Naive B cell (primary cell): ENCODE measurements at places on chromosomes 16 and 17. TPM values are rescaled to one million over a fixed set of nuclear protein-coding genes. Genes with fewer than 3 reads are reported as not detected.

- DNase-seq, result no peak
- H3K27me3 ChIP-seq, result no peaks in the 10 kb centered on the region
- H3K4me1 ChIP-seq, result peaks cover 55% of the 10 kb centered on the region
- H3K36me3 ChIP-seq, result no peaks in the 10 kb centered on the region
These were observed 29.8 kb upstream of the ACSF3 start for GRCh38 chr16:89063768-89064320.

DNA sequence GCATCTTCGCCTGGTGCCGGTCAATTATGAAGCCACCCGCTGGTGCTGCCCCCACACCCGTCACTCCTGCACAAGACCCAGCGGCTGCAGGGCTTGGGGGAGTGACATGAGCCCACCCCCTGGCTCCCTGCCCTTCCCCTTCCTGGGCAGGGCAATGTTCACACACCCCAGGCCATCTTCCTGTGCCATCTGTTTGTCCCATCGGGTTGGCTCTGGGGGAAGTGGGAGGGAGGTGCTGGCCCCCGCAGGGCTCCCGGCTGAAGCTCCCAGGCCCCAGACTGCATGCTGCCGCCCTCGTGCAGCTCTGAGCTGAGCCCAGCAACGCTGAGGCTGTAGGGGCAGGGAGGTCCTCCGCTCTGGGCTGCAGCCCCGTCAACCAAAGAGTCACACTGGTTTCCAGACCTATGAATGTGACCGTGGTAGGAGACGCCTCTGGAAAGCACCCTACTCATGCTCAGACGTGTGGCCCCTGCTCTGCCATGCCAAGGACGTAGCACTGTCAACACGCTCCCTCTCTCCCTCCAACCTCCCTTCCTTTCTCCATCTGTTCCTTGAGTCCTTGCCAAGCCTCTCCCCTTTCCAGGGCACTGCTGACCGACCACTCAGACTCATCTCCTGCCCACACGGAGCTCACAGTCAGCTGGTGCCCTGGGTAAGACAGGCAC is 140.4 kb downstream of the ENGASE start:
- H3K27me3 ChIP-seq, result peaks cover 80% of the 10 kb centered on the region
- no peaks in the 10 kb centered on the region for H3K4me1 ChIP-seq
- H3K36me3 ChIP-seq, result no peaks in the 10 kb centered on the region
- no peak for DNase-seq

DNA sequence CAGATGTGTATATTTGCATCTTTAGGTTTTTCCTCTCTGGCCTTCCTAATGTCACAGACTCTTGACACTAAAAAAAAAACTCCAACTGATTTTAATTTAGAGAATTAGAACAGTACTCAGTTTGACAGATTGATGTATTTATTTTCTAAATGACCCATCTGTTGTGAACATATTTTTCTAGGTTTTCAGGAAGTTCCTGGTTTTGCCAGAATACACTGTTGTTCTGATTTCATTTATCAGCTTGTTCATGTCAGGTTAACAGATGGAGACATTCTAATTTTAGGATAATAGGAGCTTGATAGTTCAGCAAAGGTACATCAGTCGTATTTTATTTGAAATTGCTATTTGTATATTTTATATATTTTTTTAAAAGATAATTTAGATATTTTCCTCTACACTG is 133.4 kb downstream of the TANC2 start:
- no peaks in the 10 kb centered on the region for H3K27me3 ChIP-seq
- peaks cover 8% of the 10 kb centered on the region for H3K4me1 ChIP-seq
- H3K36me3 ChIP-seq, result no peaks in the 10 kb centered on the region
- no peak for DNase-seq

DNA sequence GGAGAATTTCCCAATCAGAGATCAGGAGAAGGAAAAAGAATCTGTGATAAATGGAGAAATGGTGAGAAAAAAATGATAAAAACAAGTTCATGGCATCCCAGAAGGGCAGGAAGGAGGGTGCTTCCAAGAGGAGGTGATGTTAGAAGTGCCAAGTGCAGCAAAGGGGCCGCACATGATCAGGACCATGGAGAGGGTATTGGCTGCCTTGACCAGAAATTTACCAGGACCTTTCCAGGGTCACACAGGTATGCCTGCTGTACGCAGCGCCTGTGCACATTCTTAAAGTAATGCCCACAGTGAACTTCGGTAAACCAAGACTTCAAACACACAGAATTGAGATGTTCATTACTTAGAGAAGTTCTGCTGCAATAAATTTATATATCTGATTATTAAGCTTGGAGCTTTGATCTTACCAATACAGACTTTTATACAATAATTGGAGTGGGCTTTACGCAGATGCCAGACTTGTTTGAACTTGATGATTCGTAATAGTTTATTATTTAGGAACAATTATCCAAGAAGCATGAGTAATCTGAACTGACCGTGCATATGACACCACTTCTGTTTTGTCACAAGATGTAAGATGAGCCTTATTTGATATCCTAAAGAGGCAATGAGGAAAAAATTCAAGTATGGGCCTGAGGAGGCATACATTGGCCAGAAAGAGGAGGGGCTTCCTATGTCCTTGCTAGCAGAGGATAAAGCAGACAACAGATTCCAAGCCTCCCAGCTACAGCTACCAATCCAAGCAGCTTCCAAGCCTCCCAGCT is 2.2 kb upstream of the KRT33A start:
- peaks cover 4% of the 10 kb centered on the region for H3K36me3 ChIP-seq
- DNase-seq, result no peak
- no peak overlapping the region for H3K27ac ChIP-seq
- H3K27me3 ChIP-seq, result peaks cover 50% of the 10 kb centered on the region
- H3K4me3 ChIP-seq, result no peak overlapping the region

GRCh38 chr16:83651871-83652270 is 155.9 kb upstream of the HSBP1 start:
- no peaks in the 10 kb centered on the region for H3K36me3 ChIP-seq
- no peak overlapping the region for H3K4me3 ChIP-seq
- H3K4me1 ChIP-seq, result no peaks in the 10 kb centered on the region
- peaks cover 6% of the 10 kb centered on the region for H3K27me3 ChIP-seq

The KRT14 gene
- polyA plus RNA-seq, result not detected

The RNF222 gene
- 0.23 TPM for polyA plus RNA-seq
